ENCODE measurements at places on chromosomes 12 and 14. TPM values are rescaled to one million over a fixed set of nuclear protein-coding genes. Genes with fewer than 3 reads are reported as not detected.
A peak's percentile ranks its signal among the peaks of the same experiment; 100 is the strongest.

GPR84 gene
- 0.57 TPM for total RNA-seq

DNA sequence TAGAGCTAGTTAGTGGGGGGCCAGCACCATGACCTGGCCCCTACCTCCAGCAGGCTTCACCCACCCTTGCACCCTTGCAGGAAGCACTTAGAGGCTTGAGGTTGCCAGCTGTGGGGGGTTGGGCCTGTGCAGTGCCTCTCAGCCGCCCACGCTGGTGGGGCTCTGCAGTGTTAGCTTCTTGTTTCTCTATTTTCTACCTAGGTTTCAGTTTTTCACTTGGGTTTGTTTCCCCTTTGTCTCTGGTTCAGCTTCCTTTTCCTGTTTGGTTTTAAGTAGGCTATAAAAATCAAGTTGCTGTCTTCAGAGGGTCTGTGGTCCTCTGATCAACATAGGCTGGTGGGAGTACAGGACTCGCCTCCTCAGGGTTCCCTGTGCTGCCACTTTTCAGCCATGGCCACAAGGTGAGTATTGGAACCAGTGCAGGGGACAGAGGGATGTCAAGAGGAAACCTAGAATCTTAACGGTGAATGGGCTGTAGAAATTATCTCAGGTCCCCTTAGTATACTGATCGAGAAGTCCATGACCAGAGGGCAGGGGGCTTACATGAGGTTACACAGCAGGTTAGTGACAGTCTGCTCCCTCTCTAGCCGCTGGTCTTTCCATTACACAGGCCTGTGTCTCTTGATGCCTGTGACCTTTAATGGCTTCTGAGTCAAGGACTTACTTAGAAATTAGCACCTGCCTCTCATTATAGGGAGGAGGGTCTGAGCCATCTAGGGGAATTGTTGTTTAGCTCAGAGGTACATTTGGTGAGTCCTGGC, at the start of gene EVL:
EVL (plus strand) TSS at position 312 of the 761 bp plus-strand sequence; CDS start at position 391, 79 bp downstream.
- DNase-seq: peak; percentile 89

MFAP5 gene
- not detected for total RNA-seq

GRCh38 chr14:75589931-75590330, 11.5 kb downstream of the FLVCR2 start:
- no peak for DNase-seq

OAS2 gene
- 242 TPM for total RNA-seq

GRCh38 chr12:76457010-76457409, 102.6 kb downstream of the OSBPL8 start:
- no peak for DNase-seq

DNA sequence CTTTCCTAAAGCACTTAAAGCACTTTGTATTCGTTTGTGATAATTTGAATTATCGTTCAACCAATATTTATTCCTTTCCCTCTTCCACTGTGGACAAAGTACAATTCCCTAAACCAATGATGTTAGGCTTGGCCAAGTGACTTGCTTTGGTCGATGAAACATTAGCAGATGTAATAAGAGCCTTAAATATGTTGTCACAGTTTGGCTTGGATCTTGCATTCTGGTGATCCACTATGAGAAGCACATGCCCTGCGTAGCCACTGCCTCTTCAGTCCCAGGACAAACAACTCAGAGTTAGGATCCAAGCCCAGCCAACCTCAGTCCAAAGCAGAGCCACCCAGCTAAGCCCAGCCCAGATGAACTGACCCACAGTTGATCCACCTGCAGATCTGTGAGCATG, 8.4 kb upstream of the C12orf75 start:
- DNase-seq: no peak

- peak; percentile 70 for DNase-seq
Measured at GRCh38 chr14:106844608-106845285, 1318.4 kb downstream of the TMEM121 start.

DNA sequence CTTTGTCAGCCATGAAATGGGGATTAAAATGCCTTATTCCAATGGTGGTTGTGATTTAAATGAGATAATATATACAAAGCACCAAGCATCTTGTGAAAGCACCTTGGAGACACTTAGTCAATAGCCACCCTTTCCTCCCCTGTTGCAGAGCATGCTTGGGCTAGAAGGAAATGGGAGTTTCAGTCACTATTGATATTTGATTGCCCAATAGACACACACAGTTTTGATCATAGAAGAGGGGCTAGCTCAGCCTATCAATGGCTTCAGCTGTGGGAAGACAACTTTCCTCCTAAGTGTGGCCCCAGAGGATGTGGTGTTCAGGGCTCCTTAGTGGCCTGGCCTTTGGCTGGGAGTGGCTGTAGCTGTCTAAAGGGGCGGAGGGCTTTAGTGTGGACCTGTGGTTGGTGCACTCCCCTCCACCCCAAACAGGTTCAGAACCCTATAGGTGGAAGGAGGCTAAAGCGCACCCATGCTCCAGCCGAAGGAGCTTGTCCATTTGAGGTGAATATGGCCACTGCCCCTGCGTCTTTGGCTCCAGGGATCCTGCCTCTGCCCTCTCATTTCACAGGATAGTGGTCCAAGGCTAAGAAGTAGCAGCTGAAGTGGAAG, 132.3 kb downstream of the TMEM30B start:
- DNase-seq: no peak

PAH gene
- not detected for total RNA-seq

E2F7 gene
- total RNA-seq: 25.3 TPM

DNA sequence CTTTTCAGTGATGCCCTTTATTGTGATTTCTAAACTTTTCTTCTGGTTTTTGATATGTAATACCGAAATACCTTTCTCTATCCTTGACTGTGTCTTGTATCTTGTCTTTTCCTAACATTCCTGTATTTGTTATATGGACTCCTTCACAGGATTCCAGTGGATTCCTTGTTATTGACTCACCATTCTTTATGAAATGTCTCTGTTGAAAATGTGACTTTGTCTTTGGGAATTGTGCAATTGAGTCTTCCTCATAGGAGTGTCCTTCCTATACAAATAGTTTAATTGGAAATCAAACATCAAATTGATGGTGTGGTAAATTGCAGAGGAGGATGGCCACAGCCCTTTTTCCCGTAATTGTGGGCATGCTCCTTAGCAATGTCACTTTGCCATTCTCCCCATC, 296.6 kb upstream of the KITLG start:
- DNase-seq: no peak

DNA sequence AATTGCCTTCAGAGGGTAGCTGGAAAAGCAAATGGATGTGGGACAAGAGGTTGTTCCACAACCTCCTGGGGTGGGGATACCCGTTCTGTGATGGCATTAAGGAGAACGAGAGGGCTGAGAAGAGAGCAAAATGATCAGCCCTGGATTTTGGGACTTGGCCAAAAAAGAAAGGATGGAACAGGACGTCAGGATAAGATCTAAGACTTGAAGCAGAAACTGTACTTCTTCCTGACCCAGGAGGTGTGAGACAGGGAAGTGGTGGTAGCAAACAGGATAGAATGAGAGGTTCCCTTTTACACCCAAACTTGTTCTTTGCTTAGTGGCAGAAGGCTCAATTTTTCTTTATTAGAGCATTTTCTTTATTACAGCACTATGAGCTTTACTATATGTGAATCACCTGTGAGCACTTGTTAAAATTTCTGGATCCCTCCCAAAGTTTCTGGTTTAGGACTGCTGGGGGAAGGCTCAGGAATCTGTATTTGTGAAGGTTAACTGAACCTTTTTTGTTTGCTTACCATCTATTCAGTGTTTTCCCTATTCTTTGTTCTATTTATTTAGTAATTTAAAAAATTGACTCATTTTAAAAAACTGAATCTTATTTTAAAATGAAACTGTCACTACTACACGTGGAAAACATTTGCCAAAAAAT, 59.2 kb downstream of the ERC1 start:
- DNase-seq: no peak

DNA sequence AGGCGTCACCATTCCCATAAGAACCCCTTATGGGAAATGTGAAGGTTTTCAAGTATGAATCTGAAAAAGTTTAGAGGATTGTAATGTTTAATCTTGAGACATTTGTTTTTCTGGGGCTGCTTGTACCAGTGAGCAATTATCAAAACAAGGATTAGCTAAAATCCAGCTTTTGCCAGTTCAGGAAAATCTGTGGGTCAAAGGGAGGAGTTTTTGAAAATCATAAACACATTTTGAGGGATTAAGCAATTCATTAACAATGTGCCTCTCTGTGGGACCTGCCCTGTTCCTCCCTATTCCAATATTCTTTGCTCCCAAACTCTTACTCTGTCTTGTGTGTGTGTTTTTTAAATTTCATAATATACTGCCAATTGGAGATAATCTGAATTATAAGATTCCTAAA, 11.7 kb upstream of the DAAM1 start:
- DNase-seq: no peak

SRRM4 gene
- total RNA-seq: not detected

DNA sequence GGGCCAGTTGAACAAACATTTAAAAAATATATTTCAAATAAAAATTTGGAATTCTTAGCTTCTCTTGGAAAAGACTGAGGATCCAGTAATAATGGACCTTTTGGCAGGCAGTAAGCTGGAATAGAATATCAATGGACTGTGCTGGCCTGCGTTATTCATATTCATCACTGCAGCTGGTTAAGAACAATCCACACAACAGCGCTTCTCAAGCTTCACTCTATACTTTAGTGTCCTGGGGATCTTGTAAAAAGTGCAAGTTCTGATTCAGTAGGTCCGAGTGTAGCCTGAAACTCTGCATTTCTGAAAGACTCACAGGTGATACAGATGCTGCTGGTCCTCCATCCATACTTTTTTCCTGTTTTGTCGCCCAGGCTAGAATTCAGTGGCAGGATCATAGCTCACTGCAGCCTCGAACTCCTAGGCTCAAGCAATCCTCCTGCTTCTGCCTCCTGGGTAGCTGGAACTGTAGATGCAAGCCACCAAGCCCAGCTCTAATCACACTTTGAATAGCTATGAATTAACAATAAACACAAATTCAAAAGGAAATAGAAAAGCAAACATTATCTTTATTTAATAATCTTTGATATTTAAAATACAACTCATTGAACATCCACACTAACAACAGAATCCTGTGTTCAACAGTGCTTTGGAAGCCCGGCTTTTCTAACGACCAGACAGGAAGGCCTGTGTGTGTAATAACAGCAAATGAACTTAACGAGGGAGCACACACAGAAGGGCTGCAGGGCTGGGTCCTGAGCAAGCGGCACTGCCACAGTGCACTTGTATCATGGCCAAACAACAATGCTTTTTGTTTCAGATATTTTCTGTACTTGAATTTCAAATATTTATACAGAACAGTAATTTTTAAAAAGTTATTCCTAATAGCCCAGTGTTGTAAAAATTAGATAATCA, 18.4 kb upstream of the TRIP11 start:
- DNase-seq: no peak

DNA sequence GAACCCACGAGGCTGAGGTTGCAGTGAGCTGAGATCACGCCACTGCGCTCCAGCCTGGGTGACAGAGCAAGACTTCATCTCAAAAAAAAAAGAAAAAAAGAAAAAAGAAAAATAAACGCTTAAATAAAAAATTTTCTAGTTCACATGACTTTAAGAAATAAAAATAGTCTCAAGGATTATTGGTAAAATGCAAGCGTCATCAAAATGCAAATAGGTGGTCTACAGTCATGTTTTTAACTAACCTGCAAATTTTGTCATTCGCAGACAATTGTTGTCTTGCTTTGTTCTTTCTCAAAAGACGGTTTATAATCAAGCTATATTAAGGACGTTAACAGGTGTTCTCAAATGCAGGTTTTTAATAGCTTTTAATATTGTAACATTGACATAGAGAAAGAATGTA, 22.4 kb downstream of the TXNRD1 start:
- no peak for DNase-seq

DNA sequence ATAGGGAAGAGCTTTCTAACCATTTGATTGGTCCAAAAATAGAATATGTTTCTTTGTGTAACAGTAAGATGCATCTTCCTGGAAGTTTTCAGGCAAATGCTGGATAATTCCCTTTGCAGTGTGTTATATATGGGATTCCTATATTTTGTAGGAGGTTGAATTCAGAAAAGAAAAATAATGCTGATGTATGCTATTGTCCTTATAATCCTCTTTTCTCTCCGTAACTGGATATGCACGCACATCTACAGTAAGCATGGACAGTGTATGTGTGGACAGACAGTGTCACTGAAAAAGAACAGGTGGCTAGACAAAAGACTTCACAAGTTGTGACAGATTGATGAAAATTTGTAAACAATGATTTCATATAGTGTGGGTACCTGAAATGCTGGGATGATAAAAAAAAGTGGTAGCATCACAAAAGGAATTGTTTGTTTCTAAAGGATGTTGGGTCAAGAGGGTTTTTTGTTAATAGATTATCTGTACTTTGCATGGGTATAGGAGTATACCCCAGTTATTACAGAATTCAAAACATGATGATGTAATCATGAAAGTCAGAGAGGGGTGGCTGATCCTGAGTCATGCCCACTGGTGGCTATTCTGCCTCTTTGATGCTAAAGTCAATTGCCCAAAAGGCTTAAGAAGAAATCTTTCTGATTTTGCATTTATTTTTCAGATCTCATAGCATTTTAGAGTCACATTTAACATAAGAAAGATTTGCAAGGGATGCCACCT, 160.7 kb upstream of the TMTC1 start:
- DNase-seq: no peak

- no peak for DNase-seq
Measured at GRCh38 chr12:29640589-29641345, 143.0 kb downstream of the TMTC1 start.

- DNase-seq: no peak
Measured at GRCh38 chr12:41897593-41897992, 247.1 kb downstream of the GXYLT1 start.

ANKRD52 gene
- total RNA-seq: 55.0 TPM

DNA sequence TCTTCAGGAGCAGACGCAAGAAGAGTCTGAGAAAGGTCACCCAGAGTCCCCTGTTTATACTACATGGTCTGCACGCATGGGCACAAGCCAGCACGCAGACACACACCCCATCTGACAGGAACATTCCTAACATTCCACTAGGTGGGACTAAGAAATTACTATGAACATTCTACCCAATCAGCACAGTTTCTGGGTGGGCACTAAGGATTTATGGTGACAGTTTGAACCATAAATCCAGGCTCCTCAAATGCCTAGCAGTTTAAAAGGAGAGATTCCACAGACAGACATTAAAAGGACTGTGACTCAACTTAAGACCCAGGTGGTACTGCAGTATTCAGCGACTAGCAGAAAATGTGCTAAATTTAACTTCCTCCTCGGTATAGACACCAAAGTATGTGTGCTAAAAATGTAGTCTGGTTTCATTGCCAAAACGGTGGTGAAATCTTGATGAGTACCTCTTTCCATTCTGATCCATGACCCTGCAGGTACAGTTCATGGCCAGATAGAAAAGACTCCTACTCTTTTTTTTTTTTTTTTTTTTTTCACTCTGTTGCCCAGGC, 16.2 kb downstream of the ABHD4 start:
- no peak for DNase-seq

DNA sequence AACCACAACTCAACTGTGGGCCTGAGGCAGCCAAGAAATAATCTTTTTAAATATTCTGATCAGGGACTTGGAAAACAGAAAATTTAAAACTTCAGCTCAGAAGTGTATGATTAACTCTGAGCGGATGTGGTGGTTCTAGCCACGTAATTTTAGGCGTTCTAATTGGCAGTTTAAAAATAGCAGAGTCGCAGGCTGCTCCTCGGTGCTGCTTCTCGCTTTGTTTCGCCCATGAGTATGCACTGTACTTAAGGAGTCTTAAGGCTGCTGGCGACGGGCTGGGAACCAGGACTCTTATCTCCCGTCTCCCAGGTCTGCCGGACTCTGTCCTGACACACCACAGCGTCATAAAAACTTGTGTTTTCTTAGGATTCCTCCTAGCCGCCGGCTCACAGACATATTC, 113.4 kb upstream of the PELI2 start:
- DNase-seq: peak; percentile 66

All from activated CD8-positive, alpha-beta T cell treated with anti-CD3 and anti-CD28 coated beads, Interleukin-2, amount 10 ng/mL, durations not matched to agents 7 days and 5 days (primary cell).